ENCODE measurements at places on chromosomes 11 and 22. TPM values are rescaled to one million over a fixed set of nuclear protein-coding genes. Genes with fewer than 3 reads are reported as not detected.

DNA sequence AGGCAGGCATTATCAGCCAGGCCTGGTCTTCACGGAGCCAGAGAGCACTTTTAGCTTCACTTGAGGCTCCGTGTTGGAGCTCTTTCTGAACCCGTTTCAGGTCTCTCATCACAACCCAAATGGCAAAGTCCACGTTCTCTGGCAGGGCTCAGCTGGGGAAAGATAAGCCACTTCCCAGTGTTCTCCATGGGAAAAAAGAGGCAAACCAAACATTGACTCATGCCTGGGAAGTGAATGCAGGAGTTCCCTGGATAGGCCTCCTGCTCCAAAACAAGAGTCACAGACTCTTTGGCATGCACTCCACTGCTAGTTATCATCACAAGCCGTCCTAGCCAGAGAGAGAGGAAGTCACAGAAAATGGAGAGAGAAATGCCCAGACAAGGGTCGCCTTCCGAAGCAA lies 11.6 kb downstream of the OPCML start:
- H3K36me3 ChIP-seq: no peaks in the 10 kb centered on the region
- H3K4me3 ChIP-seq: no peak overlapping the region
- no peak for DNase-seq
- H3K27ac ChIP-seq: no peak overlapping the region

- no peak overlapping the region for H3K27ac ChIP-seq
- H3K36me3 ChIP-seq: no peaks in the 10 kb centered on the region
- no peaks in the 10 kb centered on the region for H3K4me1 ChIP-seq
- no peak for DNase-seq
- no peak overlapping the region for H3K4me3 ChIP-seq
- no peaks in the 10 kb centered on the region for H3K27me3 ChIP-seq
Measured at GRCh38 chr11:87299041-87299481, 261.3 kb downstream of the TMEM135 start.

- H3K27me3 ChIP-seq: no peaks in the 10 kb centered on the region
- peak; percentile 16 for DNase-seq
- H3K27ac ChIP-seq: no peak overlapping the region
- no peaks in the 10 kb centered on the region for H3K36me3 ChIP-seq
- H3K4me3 ChIP-seq: no peak overlapping the region
- no peaks in the 10 kb centered on the region for H3K4me1 ChIP-seq
Measured at GRCh38 chr11:1034001-1034400, 2.5 kb downstream of the MUC6 start.

DNA sequence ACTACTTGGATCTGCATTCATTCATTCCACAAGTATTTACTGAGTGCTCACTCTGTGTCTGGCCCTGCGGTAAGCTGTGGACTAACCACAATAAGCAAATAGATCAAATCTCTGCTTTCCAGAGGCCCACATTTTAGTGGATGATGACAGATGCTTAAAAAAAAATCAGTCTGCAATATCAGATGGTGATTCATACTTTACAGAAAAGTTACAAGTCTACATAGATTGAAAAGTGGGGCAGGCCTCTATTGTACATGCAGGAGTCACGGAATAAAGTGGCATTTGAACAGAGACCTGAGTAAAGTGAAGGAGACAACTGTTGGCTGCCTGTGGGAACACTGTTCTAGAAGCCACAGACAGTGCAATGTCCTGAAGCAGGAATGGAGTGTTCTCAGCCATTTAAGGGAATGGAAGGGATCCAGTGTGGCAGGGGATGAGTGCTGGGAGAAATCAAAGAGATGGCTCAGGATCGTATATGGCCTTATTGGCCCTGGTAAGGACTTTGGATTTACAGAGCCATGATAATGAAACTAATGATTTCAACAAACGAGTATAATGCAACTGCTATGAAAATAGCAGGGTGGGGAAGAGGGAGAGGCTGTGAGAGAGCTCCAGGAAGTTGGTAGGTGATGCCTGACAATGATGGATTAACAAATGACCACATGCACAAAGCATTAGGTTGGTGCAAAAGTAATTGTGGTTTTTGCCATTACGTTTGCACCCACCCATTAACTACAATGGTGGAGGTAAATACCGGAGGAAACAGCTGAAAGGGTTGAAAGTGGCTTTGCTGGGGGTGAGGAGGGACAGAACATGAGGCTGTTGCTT lies 31.1 kb downstream of the TMEM45B start:
- peaks cover 14% of the 10 kb centered on the region for H3K4me1 ChIP-seq
- peak; percentile 95 for DNase-seq
- H3K4me3 ChIP-seq: peak overlapping the region; percentile 11
- H3K27me3 ChIP-seq: peaks cover 69% of the 10 kb centered on the region
- no peak overlapping the region for H3K27ac ChIP-seq

- H3K27ac ChIP-seq: no peak overlapping the region
- no peak overlapping the region for H3K4me3 ChIP-seq
- H3K36me3 ChIP-seq: no peaks in the 10 kb centered on the region
- H3K27me3 ChIP-seq: no peaks in the 10 kb centered on the region
- H3K4me1 ChIP-seq: peaks cover 12% of the 10 kb centered on the region
Measured at GRCh38 chr22:38762551-38762983, 6.8 kb upstream of the SUN2 start.

- peak; percentile 85 for DNase-seq
- no peaks in the 10 kb centered on the region for H3K36me3 ChIP-seq
- peak overlapping the region; percentile 19 for H3K4me3 ChIP-seq
- no peaks in the 10 kb centered on the region for H3K27me3 ChIP-seq
- H3K4me1 ChIP-seq: peaks cover 13% of the 10 kb centered on the region
Measured at GRCh38 chr11:120532082-120532831, 20.7 kb downstream of the GRIK4 start.

DNA sequence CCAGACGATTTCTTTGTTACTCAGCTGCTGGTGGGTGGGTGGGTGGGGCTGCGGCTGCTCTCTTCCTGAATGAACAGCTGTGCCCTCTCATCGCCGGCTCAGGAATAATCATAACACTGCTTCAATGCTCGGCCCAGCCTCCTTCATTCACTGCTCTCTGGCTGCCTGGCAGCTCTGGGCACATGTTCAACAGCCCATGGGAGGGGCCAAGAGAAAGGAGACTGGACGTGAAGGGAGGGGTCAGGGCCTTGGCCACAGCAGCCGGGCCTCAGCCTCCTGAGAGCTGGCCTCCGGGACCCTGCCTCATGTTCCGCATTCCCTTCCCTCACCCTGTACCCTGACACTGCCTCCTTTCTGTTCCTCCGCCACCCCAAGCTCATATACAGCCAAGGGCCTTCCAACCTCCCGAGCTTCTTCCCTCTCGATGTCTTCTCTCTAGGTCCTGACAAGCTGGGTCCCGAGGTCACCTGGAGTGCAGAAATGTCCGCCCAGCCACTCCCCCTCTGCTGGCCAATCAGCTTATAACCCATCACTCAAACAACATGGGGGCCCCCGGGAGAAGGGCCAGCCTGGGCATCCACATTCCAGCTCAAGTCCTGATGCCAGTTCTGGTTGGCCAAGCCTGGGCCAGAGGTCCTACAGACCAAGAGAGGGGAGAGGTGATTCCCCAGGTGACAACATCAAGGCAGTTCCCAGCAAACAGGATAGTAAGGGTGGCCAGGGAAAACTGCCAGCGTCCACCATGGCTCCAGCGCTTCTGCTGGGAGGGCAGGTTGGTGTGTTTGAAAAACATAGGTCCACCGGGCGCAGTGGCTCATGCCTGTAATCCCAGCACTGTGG lies 3.2 kb upstream of the CSDC2 start:
- DNase-seq: peak; percentile 89
- H3K4me3 ChIP-seq: no peak overlapping the region
- peaks cover 18% of the 10 kb centered on the region for H3K4me1 ChIP-seq
- peak overlapping the region; percentile 75 for H3K27ac ChIP-seq

- peaks cover 27% of the 10 kb centered on the region for H3K4me1 ChIP-seq
- H3K27me3 ChIP-seq: no peaks in the 10 kb centered on the region
- DNase-seq: peak; percentile 99
- H3K27ac ChIP-seq: peak within 1 kb of the TSS; percentile 91
Measured at GRCh38 chr11:83285771-83286528, at the start of gene CCDC90B. CCDC90B (minus strand) TSS chr11:83286367; CDS start chr11:83285972, 395 bp downstream.

- no peak overlapping the region for H3K27ac ChIP-seq
- H3K4me3 ChIP-seq: no peak overlapping the region
- DNase-seq: no peak
- no peaks in the 10 kb centered on the region for H3K36me3 ChIP-seq
- H3K4me1 ChIP-seq: no peaks in the 10 kb centered on the region
Measured at GRCh38 chr22:49903322-49904039, 14.8 kb downstream of the ALG12 start.

DNA sequence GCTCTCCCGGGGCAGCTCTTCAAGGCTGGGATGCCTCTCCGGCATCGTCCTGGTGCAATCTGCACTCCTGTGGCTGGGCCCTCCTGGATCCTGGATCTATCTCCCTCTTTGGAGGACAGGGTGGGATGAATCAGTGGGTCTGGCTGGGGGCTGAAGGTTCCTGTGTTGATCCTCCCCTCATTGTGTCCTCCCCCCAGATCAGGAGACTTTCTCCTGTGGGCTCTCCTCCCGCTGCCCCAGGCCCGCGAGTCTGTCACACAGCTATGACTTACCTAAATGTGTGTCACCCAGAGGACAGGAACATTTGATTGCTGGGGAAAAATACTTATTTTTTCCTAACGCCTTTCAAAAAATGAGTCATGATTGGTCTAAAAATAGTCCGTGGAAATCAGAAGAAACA lies 106.8 kb upstream of the NECTIN1 start:
- no peaks in the 10 kb centered on the region for H3K4me1 ChIP-seq
- no peak overlapping the region for H3K27ac ChIP-seq
- H3K4me3 ChIP-seq: no peak overlapping the region
- no peaks in the 10 kb centered on the region for H3K36me3 ChIP-seq
- H3K27me3 ChIP-seq: peaks cover 31% of the 10 kb centered on the region

GRCh38 chr11:111729831-111730311 lies 36.3 kb downstream of the PPP2R1B start:
- H3K36me3 ChIP-seq: peaks cover 8% of the 10 kb centered on the region
- DNase-seq: no peak
- no peak overlapping the region for H3K4me3 ChIP-seq
- peaks cover 25% of the 10 kb centered on the region for H3K4me1 ChIP-seq
- H3K27me3 ChIP-seq: no peaks in the 10 kb centered on the region

DNA sequence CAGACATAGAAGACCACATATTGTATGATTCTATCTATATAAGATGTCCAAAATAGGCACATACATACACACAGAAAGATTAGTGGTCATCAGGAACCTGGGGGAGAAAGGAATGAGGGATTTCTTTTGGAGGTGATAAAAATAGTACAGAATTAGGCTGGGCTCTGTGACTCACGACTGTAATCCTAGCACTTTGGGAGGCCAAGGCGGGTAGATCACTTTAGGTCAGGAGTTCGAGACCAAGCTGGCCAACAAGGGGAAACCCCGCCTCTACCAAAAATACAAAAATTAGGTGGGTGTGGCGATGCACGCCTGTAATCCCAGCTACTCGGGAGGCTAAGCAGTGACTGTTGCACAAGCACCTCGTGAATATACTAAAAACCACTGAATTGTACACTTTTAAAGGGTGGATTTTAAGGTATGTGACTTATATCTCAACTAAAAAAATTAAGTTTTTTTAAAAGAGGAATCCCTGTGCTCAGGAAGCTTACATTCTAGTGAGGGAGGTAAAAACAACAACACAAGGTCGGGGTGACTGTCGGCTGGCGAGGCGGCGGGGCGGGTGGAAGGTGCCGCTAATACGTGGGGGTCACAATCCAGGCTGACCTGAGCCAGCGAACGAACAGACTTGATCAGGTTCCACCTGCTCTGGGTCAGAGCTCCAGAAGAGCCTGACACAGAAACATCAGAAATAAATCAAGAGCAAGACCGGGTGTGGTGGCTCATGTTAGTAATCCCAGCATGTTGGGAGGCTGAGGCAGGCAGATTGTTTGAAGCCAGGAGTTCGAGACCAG lies 25.3 kb upstream of the TESMIN start:
- H3K4me1 ChIP-seq: no peaks in the 10 kb centered on the region
- peaks cover 47% of the 10 kb centered on the region for H3K36me3 ChIP-seq
- DNase-seq: no peak
- H3K27ac ChIP-seq: no peak overlapping the region
- H3K4me3 ChIP-seq: no peak overlapping the region

- H3K27ac ChIP-seq: no peak overlapping the region
- no peak overlapping the region for H3K4me3 ChIP-seq
- H3K36me3 ChIP-seq: no peaks in the 10 kb centered on the region
- DNase-seq: peak; percentile 14
- H3K4me1 ChIP-seq: peaks cover 54% of the 10 kb centered on the region
Measured at GRCh38 chr22:40595497-40596234, 40.9 kb downstream of the MRTFA start.

GRCh38 chr11:26556582-26556981 lies 15.5 kb downstream of the MUC15 start:
- no peaks in the 10 kb centered on the region for H3K4me1 ChIP-seq
- no peak overlapping the region for H3K4me3 ChIP-seq
- no peak overlapping the region for H3K27ac ChIP-seq
- no peaks in the 10 kb centered on the region for H3K36me3 ChIP-seq

PIK3IP1 gene
- 16.1 TPM for total RNA-seq
